ENCODE measurements at places on chromosomes 2 and 18.

DNA sequence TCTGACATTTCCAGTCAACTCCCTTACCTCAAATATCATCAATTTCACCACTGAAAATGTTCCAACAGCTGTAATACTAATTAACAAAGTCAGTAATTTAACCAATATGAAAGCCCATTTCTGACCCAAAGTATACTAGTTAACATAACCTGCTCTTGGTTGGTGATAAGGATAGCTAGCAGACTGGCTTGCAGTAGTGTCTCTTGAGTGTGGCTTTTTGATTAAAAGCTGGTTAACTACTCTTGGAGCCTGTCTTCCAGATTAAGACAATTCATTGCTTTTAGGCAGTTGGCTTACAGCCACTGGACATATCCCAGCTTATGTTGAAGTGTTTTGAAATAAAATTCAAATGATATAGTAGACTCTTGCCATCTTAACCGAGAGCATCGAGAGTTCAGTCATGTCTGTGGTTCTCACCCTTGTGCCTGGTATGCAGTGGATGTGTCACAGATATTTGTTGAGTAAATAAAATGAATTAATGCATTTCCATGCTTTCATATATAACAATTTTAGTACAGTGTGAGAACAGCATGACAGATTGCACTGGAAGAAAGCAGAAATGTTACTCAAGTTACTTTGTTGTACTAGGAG lies 158.1 kb downstream of the TANC1 start:
- no peak for DNase-seq

DNA sequence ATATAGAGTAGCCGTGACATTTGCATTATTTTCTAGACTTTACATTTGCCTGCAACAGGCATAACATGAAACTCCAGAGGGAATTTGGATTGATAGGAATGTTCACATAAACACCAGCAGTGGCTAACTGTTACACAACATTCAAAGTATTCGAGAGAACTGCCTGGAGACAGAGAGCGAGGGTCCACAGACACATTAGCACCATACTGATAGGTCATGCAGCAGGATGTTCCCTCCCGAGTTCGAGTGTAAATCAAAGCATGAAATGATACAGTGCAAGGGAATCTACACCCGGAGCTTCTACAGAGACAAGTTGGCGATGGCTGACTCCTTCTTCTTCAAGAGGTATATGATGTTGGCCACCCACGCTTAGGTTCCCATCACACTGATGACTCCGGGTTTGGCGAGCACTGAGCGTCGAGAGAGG lies 89.5 kb downstream of the COL6A3 start:
- no peak for DNase-seq

DNA sequence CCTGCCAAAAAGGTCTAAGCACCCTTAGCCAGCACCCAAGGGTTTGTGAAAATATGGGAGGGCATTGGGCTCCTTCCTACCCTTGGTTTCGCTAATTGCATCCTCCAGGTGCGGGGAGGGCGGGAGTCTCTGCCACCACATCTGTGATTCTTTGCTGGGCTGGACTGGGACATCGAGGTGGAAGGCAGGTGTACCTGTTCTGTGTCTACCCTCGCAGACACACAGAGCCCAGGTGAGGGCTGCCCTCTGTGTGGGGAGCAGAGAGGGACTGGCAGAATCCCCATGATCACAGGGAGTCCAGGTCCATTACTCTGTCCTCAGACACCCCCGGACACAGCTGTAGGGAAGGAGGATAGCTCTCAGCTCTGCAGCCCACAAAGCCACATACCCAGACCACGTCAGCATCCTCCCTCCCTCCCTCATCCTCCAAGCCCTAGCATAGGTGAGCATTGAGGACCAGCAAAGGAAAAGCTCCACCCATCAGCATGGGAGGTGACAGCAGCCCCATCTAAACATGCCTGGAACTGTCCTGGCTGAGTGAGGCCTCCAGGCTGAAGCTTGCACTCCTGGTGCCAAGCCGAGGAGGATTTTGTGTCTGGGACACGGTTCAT lies 49.8 kb downstream of the PLB1 start:
- DNase-seq = no peak

GRCh38 chr2:55111230-55111569 lies 60.9 kb upstream of the RTN4 start:
- DNase-seq = no peak

DNA sequence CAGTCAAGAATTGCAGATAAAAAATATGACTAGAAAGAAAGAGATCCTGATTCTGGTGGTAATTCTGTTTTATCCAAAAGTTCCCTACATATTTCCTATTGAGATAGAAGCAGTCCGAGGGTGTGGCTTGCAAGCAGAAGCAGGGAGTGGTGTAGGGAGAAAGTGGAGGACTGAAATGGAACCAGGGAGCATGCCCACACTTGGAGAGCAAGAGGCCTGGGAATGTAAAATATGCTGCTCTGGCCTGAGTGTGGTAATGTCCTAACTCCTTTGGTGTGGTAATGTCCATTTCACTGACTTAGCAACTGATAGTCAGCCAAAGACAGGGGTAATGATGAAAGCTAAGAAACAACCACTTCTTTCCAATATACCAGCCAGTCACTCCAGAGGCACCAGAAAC lies 30.1 kb upstream of the FMNL2 start:
- DNase-seq = no peak

- no peak for DNase-seq
Observed at GRCh38 chr2:110173523-110173922, 31.3 kb downstream of the NPHP1 start.

DNA sequence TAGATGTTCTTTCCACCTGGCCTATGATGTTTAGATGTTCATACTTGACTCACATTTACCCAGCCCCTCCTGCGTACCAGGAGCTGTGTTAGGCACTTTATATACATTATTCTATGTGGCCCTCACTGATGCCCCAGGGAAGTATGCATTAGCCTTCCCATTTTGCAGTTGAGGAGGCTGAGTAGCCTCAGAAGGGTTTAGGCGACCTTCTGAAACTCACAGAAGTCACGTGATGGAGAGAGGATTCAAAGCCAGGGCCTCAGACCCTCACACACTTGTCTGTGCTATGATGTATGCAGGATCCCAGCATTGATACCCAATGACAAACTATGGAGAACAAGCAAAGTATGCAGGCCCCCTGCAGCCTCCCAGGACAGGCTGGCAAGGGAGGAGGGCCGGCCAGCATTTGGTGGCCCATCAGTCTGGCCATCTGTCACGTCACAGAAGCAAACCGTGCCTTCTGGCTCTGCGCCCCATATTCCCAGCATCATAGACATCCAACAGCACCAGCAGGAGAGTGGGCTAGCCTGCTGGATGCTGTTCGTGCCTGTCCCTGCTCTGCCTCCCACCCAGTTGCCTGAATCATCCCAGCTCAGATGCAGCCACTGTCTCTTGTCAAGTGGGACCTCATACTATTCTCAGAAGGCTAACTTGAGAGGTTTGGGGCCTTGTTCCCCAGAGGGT lies 33.6 kb downstream of the EHD3 start:
- DNase-seq = no peak

DNA sequence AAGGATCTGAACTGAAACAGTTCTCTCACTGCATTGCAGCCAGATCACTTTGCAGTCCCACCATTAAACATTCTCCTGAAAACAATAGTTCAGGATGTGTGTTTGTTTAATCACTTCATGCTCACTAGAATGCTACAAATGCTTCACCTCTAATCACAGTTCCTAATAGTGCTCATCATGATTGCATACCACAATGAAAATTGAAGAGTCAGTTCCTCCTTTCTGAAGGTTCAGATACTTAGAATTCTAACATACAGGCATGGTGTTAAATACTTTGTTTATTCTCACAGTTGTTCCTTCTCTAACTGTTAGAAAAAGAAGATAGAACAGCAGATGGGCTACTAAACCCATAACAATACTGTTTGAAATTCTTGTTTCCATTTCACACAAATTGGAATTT lies 622.3 kb upstream of the ACVR2A start:
- no peak for DNase-seq

DNA sequence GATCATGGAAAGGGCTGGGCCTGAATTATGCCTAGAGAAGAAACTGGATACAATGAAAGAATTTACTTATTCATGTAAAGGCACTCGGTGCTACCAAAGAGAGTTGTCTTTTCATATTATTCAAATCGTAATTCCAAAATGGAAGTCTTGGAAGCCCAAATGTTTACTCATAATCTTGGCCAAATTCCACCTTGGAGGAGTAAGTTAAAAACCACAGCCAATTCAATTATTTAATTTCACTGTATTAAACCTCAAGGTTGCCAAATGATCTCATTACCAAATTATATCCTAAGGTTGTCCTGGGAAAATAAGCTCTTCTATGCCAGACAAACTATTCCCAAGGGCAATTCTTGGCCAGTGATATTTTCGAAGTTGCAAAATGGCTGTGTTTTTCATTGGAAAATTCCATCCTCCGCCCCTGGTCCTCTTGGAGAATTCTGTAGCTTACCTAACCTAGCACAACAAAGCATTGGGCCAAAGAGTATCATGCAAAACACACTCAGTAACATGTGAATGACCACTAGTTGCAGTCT lies 11.1 kb upstream of the VPS4B start:
- DNase-seq = no peak

- no peak for DNase-seq
Observed at GRCh38 chr2:224410946-224411561, 9.1 kb upstream of the FAM124B start.

DNA sequence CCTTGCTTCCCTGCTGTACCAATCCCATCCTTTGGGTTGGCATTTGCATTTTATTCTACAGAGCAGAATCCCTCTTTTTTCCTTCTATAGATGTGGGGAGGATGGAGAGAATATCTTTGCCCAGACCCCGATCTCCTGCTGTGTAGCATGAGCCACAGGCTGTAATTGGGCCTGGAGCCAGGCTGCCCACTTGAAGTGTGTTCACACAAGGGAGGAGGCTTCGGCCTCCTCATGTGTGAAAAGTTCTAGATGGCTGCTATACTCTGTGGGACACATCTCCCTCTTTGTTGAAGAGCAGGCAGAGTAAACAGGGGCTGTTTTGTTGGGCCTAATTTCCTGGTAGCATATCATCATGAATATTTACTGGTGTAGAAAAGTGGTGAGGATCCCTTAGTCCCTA lies 126.3 kb downstream of the XRCC5 start:
- no peak for DNase-seq

GRCh38 chr2:64789466-64790320 lies 136.0 kb upstream of the SERTAD2 start:
- no peak for DNase-seq

DNA sequence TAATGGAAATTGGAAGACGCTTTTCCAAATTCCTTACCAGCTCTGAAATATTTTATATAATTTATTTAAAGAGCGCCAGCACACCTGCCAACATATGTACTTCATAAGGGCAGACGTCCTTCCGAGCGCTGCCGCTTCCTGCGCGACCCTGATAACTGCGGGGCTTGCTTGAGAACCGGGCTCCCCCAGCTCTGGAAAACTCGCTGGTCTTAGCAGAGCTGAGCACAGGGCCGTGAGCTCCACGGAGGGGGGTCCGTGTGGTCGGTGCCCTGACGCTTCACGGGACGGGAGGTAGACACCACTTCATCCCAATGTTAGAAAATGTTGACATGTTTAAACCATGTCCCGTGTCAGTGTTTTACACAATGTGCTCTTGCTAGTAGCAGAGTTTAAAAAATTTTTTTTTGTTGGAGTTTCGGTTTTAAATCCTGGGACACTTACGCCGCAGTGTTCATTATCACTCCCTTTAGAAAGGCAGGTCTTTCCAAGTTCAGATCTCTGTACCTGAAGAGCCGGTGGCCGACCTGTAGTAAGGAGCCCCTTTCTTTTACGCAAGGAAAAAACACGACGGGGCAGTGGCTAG lies 1.6 kb downstream of the NFATC1 start:
- DNase-seq = no peak
